RPMI7951 (cell line): ENCODE measurements at places on chromosomes 2 and 18. TPM values are rescaled to one million over a fixed set of nuclear protein-coding genes. Genes with fewer than 3 reads are reported as not detected.

DNA sequence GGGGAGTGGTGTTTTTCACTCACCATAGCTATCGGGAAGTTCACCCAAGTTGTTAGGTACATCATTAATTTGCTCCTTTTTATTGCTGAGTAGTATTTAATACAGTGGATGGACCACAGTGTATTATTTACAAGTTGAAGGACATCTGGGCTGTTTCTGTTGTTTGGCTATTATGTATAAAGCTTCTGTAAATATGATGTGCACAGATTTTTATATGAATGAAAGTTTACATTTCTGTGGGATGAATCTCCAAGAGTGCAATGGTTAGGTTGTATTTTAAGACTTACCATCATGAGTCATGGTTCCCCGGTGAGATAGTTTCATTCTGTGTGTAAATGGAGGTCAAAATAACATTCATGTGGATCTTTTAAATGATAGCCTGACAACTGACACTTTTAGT is 337.4 kb downstream of the PTPRM start:
- DNase-seq = peak; percentile 52

POTEI gene
- not detected in 2 replicates for total RNA-seq

SNORC gene
- 0.24 and 0.98 TPM in 2 replicates for total RNA-seq

QPCT gene
- 126 and 137 TPM in 2 replicates for total RNA-seq

DNA sequence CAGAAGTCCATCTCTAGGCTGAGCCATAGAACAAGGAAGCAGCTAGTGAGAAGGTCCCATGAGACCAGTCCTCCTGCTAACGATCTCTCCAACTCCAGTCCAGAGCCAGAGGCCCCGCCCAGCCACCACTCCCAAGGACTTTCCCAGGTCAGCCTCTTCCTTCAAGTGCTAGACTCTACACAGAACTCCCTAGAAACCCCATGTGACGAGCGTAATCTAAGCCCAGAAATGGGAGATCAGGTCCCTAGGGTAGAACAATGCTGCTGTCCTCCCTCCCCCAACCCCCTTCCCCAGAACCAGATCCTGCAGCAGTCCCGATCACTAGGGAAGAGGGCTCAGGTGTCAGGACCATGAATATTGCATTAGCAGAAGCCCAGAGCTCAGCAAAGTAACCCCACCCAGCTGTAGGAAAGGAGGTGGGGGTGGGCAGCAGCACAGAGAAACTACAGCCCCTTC is 6.9 kb downstream of the DCTN1 start:
- no peak for DNase-seq

IL36A gene
- not detected in 2 replicates for total RNA-seq

DNA sequence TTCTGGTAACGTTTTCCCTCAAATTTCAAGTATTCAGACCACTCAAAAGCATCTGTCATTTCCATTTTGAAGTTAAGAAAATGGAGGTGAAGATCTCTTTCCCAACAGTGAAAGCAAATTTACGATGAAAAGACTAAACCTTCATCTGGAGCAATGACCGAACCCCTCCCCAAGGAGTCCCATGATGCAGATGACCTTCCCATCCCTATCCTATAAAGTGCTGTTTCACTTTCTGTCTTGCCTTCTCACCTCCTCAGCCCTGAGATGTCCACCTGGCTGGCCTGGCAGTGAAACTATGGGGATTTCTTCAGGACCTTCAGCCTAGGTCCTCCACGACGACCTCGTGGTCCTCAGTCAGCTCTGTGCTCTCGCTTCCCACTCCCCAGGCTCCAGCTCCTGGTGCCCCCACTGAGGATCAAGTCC is 925 bp upstream of the NPC1 start:
- DNase-seq = no peak

DNA sequence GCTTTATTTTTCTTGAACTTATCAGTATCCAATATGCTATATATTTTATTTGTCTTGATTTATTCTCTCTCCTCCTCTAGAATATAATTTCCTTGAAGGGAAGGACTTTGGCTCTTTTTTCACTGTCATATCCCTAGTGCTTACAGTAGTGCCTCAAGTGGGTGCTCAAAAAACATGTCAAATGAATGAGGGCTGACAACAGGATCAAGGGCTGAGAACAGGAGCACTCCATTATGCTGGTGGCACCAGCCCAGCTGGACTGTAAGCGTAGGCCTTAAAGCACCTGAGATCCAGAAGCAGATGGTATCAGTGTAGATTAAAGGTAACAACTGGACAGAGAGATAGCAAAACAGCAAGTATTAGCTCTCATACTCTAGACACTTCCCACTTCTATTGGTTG is 46.3 kb downstream of the PMS1 start:
- DNase-seq = no peak
